ENCODE measurements at places on chromosomes 11 and 22. TPM values are rescaled to one million over a fixed set of nuclear protein-coding genes. Genes with fewer than 3 reads are reported as not detected.

DDI1 gene
- total RNA-seq: not detected

GGTLC3 gene
- not detected for total RNA-seq

NUDT8 gene
- 16.5 TPM for total RNA-seq

ART1 gene
- not detected for total RNA-seq

BATF2 gene
- total RNA-seq: 0.98 TPM

NRGN gene
- total RNA-seq: 2.7 TPM

MPEG1 gene
- 12.3 TPM for total RNA-seq

LINC01488 gene
- total RNA-seq: not detected

RFPL1 gene
- not detected for total RNA-seq

CBLIF gene
- total RNA-seq: not detected

TUBA8 gene
- 21.1 TPM for total RNA-seq

SLC22A12 gene
- total RNA-seq: not detected

OR5P2 gene
- not detected for total RNA-seq

LIF gene
- 2.3 TPM for total RNA-seq

SHANK2 gene
- 0.13 TPM for total RNA-seq

RANBP1 gene
- 379 TPM for total RNA-seq

MIOX gene
- total RNA-seq: not detected

HPX gene
- 2.1 TPM for total RNA-seq

MGAT3 gene
- total RNA-seq: 38.5 TPM

PNPLA3 gene
- not detected for total RNA-seq

CCDC89 gene
- total RNA-seq: not detected

All from GM12878 (cell line).